Activated CD4-positive, alpha-beta T cell treated with anti-CD3 and anti-CD28 coated beads, Interleukin-2, Interleukin-4, amounts not matched to agents 100 ng/mL and 50 ng/mL, durations not matched to agents 16 hours and 8 hours (primary cell): ENCODE measurements at places on chromosomes 4 and X.

DNA sequence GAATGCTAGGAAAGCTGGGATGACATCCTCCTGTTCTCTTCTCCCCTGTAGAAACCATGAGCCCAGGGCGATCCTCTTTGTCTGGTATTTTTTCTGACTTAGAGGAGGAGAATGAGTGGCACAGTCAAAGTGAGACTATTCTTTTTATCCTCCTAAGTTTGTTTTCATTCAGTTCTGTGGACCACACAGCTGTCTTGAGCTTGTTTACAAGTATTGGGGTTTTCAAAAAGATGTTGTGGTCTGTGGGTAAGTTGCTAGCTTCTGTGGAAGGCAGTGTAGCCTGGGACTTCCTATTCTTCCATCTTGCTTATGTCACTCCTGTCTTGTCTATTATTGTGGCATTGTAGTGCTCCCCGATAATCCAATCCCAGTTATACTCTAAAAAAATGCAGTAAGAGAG is 223.0 kb downstream of the PAPSS1 start:
- DNase-seq, result peak; percentile 6

DNA sequence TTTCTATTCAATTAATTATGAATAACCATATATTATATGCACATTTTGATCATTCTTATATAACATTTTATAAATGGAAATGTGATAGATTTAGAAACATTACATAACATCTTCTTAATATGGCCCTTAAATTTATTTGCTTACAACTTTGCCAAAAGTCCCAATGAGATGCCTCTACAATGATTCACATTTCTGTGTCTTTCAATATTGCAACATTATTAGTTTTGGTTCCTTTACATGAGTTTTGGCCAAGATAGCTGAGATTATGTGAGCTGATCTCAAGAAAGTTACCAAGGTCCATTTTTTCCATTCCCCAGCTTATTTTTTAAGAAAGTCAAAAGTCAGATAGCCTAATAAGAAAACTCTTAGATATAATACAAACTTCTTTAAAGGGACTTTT is 361.2 kb downstream of the PCDH7 start:
- no peak for DNase-seq

GRCh38 chrX:28693101-28693500 is 105.9 kb downstream of the IL1RAPL1 start:
- DNase-seq, result no peak

GRCh38 chr4:3671571-3672464 is 94.4 kb upstream of the ADRA2C start:
- no peak for DNase-seq

DNA sequence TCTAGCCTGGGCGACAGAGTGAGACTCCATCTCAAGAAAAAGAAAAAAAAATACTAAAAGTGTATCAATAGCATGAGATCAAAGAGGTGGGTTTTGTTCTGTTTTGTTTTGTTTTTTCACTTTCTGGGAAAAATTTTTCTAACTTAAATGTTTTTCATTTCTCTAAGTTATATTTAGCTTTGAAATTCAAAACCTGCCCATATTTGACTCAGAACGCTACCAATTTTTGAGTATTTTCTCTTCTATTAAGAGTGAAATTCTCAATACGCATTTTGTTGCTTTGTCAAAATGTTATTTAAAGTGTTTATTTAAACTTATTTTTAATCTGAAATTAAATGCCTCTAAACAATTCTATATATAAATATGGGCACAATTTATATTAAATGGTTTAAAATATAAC is 39.6 kb downstream of the GSTCD start:
- no peak for DNase-seq

- no peak for DNase-seq
Measured at GRCh38 chr4:104344342-104344980, 150.2 kb downstream of the CXXC4 start.

GRCh38 chr4:181968371-181968770 is 274.8 kb upstream of the TENM3 start:
- DNase-seq, result no peak

DNA sequence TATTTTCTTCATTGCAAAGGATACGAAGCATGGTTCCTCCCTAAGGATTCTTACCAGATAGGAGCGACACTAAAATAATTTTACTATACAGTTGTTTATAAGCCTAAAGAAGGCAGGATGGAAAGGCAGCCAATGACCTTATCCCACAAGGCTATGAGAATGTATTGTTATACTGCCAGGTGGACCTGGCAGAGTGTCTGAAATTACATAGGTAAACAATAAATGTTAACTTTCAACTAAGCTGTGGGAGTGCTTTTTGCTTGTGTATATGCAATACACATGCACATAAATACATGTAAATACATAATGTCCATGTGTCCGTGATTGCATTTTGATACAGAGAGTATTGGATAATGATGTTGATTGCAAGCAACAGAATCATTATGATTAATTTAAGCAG is 850.6 kb downstream of the CENPC start:
- DNase-seq, result no peak

DNA sequence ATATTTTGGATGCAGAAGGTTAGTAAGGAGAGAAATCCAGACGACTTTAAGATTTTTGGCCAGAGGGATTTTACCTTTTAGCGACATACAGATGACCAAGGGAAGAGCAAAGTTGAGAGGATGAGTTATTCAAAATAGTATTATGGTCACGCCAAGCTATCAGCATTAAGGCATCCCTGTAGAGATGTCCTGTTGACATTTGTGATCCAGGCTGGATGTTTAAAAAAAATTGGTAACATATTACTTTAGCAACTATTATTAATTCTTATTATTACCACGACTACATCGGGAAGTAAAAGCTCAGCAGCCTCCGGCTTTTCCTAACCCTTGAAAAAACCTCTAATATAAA is 562 bp upstream of the OSTC start:
- DNase-seq, result no peak

DNA sequence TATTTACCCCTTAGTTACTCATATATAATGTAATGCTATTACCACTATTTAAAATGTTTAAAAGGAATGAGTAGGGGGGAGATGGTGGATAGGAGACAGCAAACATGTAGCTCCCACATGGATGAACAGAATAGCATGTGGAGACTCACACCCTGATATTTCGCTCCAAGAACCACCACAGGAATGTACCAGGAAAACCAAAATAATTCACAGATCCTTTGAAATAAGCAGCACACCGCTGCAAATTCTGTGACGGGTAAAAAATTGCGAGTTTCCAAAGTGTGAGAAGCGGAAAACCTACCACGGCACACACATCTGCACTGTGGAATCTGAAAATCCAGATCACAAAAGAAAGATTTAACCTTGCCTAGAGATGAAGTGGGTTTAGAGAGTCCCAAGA is 428.2 kb downstream of the TLL1 start:
- no peak for DNase-seq

DNA sequence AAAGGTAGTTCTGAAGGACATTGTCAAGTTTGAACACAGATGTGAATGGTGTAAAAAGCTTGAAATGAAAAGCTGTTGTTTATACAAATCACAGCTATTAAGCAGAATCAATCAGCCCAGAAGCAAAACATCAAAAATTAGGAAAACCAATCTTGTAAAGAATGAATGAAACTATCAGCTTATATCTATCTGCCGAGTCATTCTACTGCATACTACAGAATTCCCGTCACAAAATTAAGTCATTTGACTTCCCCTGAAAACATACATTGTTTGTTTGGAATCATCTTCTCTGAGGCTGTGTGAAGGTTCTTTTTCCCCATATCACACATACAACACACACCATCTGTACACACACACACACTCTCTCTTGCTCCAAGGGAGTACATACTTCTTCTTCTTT is 80.3 kb downstream of the RFC1 start:
- no peak for DNase-seq

- DNase-seq, result peak; percentile 34
Measured at GRCh38 chr4:75598390-75598789, 31.9 kb downstream of the CDKL2 start.
